ENCODE measurements at places on chromosomes 6 and 20.

DNA sequence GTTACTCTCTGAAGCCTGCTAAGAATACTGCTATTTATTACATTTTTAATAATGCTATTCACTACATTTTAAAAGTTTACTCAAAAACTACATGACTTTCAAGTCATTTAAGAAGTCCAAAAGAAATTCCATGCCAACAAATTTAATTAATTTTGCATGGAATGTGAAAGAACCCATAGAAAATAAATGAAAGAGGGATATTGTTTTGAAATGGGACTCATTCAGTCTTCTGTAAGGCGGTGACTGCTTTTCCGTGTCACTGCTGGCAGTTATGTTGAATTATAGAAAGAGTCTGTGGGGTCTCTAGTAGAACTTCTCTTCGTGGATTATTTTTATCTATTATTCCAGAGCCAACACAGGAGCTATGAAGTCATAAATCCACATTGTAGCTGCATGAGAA is 211.2 kb downstream of the LAMA2 start:
- DNase-seq, result no peak

DNA sequence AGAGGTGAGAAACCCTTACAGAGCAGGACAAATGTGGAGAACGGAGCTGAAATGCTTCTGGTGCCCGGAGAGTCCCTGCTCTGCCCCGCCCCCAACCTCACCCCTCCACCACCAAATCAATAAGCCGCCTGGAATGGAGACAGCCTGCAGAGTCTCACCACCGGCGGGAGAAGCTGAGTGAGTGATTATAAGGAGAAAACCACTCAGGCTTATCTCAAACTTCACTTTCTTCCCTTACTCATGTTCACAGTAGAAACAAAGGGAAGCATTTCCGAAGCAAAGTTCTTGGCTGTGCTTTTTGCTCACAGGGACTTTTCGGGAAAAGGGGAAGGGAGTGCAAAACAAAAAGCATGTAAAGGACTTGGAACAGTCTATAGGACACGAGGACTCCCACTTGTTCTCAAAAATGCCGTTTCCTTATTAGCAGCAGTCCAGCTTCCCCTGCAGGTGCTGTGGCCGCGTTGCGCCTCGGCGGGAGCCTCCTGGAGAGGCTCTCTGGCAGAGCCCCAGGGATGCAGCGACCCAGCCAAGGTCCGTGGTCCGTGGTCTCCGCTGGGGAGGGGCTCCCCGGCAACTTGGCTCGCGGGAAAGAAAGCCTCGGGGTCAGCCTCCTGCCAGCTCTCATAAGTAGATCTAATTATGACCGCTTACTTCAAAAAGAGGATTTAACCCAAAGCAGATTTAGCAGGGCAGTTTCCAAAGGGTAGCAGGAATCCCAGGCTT is 64.8 kb upstream of the TMEM30A start:
- no peak for DNase-seq

DNA sequence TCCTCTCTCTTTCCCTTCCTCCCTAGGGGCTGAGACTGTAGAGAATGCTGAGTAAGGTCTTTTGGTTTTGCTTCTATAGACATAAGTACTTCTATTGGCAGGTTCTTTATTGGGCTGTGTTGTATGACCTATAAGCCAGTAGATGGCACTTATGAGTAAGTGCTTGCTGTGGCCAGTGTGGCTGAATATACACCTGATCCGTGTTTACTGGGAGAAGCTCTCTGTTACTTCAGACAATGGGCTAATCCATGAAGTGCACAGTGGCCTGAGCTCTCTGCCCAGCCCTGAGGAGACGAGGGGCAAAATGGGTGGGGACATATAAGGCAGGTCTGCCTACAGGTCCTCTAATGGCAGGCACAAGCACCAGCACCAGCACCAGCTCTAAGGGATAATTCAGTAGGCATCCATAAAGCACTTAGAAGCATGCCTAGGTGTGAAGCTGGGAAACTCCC is 610.3 kb downstream of the RNF144B start:
- no peak for DNase-seq

DNA sequence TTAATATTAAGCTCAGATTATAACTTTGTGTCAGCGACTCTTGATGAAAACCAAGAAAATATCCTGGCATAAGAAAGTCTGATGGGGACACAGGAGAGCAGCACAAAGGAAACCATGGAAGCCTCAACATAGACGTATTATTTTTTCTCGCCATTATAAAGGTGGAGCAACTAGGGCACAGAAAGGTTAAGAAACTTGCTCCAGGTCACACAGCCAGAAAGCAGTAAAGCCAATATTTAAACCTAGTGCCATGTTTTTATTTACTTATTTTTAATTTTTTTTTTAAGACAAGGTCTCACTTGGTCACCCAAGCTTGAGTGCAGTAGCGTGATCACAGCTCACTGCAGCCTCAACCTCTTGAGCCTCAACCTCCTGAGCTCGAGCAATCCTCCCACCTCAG is 259.3 kb downstream of the PREX1 start:
- no peak for DNase-seq

GRCh38 chr6:169972736-169973135 is 221.3 kb downstream of the ERMARD start:
- no peak for DNase-seq

DNA sequence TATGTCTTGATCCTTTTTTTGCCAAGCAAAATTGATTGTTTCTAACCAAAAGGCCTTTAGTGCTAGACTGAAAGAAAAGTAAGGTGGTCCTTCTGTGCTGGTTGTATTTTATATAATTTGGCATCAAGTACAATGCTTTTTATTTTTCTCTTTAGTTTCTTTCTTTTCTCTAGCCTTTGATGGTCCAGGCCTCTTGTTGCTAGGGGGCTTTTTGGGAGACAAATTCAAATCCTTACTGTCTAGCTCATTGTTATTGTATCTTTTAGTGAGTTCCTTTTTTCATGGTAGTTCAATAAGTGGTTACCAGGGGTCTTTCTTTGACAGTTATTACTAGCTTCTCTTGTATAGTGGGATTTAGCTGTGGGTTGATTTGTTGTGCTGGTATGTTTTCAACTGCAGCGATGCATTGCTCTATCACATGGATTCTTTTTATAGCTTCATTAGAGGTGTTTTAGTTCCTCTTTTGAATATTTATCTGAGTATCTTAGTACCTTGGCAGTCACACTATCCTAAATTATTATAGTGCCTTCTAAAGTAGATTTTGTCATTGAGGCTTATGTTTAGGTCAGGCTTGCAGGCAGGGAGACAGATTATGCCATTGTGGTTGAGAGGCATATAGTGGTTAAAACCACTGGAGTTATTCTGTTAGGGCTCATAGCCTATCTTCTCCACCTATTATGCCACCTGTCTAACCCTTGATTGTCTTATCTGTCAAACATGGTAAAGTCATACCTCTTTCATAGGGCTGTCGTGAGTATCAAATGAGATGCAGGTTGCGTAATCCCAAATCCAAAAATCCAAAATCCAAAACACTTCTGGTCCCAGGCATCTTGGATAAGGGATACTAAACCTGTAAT is 49.5 kb downstream of the KCNS1 start:
- no peak for DNase-seq

- no peak for DNase-seq
These were observed 158.3 kb downstream of the TMEM242 start for GRCh38 chr6:157164972-157165371.

DNA sequence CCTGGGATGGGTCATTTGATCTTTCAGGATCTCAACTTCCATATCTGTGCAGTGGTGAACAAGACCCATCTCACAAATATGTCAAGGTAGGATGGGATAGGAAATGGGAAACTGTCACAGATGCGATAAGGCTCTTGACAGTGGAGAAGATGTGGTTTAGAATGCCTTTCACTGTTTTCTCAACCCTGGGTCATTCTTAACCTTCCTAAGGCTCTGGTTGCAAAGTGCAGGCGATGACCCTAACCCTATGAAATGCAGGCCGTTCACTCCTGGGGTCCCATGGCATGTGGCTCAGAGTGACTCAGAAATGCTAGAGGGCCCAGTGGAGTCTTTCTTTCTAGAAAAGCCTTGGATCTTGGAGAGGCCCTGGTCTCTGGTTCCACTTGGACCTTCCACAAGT is 61.7 kb downstream of the FOXA2 start:
- no peak for DNase-seq

DNA sequence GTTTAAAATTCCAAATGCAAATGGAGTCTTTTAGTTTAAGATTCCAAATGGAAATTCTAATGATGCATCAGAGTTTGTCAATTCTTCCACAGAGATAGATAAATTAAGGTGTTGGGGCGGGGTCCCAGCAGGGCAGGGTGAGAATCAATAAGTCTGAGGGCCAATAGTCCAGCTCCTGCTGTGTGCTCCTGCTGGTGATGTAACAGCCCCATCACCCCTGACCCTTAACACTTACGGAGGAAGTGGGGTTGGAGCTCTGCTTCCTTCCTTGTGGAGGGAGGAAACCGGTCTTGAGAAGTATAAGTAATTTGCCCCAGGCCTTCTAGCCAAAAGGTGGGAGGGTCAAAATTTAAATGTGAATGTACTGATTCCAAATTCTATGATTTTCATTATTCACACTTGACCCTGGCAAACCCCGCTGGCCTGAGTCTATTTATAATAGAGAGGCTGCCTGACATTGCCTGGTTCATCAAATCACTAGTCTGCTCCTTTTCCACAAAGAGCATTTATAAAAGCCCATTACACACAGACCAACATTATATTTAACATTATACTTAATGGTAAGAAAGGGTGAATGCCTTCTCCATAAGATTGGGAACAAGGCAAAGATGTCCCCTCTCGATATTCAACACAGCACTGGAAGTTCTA is 17.2 kb downstream of the ZBTB2 start:
- DNase-seq, result no peak

DNA sequence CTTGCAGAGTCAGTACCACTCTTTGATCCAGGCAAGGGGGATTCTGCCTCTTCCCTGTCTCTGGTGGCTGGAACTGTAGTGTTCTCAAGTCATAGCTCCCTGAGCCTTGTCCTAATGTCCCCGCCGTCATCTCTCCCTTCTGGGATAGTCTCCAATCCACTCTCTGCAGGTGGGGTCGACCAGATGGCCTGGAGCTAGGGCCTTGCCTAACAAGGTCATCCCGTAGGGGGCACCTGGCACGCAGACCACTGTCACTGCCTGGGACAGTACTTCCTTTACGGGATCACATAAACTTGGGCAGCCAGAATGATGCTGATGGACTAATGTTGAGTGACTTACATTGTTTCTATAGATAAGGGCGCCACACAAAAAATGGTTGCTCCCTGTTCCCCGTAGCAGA is 118.9 kb upstream of the SLC22A23 start:
- no peak for DNase-seq

GRCh38 chr6:83853178-83854000 is at the start of gene RIPPLY2:
Gene RIPPLY2 (plus strand): TSS chr6:83853360. CDS start chr6:83853417, 57 bp downstream.
- no peak for DNase-seq

- DNase-seq, result no peak
These were observed 1005.3 kb upstream of the EPHA7 start for GRCh38 chr6:94424692-94425091.

DNA sequence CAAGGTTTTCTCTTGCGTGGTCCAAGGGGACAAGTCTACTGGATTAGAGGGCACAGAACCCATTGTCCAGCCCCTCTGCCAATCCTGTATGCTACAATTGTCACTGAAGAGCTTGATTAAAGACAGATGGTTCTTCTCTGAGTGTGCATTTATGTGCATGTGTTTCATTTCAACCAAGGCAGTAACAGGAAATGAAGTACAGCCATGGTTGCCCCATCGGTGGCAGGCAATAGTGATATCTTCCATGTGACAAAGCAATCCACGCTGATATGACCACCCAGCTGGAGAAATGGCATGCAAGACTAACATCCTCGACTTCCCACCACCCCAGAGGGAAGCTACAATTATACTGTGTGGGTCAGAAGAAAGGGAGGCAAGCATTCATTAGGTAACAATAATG is 85.5 kb downstream of the UNC5CL start:
- DNase-seq, result no peak

GRCh38 chr6:46072866-46073265 is 56.9 kb upstream of the ENPP4 start:
- DNase-seq, result no peak

DNA sequence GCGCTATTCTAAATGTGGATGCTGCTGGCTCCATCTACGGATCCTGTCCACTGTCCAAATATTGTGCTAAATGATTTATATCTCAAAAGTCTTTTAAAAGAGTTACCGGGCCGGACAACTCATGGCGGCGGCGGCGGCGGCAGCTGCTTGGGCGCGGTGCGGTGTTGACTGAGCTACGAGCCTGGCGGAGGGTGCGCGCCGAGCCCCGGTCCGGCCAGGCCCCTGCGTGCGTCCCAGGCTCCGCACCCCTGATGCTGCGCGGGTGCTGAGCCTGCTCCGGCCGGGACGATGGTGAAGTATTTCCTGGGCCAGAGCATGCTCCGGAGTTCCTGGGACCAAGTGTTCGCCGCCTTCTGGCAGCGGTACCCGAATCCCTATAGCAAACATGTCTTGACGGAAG is 303.4 kb downstream of the CENPW start:
- no peak for DNase-seq

GRCh38 chr20:44370639-44371218 is 15.2 kb downstream of the HNF4A start:
- no peak for DNase-seq

DNA sequence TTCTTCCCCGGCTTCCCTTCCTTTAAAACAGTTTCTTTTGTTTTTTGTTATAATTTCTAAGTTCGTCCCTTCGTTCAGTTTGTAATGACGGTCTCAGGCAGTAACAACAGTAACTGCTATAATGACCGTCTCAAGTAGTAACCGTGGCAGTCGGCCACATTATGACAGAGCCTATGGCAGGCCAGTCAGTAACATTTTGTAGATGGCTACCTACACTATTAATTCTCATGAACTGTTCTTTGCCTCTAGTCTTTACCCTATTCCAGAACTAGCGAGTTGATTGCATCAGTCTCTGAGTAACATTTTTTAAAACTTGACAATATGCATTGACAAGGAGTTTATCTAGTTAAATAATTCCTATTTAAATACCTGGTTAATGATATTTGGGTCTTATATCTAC is 43.0 kb upstream of the ADGRG6 start:
- DNase-seq, result no peak

DNA sequence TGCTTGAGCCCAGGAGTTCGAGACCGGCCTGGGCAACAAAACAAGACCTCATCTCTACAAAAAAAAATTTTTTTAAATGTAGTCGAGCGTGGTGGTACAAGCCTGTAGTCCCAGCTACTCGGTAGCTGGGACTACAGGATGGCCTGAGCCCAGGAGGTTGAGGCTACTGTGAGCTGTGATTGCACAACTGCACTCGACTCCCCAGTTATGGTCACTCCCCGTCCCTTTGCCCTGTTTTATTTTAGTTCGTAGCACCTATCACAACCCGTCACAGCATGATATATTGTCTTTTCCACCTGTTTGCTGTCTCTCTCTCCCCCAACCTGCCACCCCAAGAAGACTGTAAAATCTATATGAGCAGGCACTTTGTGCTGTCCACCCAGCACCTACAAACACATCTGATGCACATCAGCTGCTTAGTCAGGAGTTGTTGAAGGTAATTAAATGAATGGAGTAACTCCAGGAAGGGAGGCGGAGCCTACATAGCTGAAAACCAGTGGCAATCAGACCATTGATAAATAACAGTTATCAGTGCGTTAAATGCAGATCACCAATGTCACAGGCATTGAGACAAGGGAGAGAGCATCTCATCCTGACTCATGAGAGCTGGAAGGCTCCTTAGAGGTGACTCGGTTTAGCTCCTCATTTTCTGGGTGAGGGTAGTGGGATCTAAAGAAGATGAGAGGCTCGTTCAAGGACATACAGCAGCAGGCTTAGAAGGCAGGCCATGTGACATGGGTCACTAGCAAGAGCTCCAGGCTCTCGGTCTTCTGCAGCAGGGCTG is 14.4 kb upstream of the XRN2 start:
- no peak for DNase-seq
